ENCODE measurements at places on chromosomes 13 and 19.

GRCh38 chr13:28338006-28338574, 156.8 kb downstream of the FLT1 start:
- no peak for DNase-seq

GRCh38 chr19:51015691-51016267, 3.7 kb downstream of the KLK10 start:
- no peak for DNase-seq

GRCh38 chr19:13024951-13025697, 29.8 kb downstream of the NFIX start:
- DNase-seq, result peak; percentile 56

GRCh38 chr13:23876265-23876664, 12.9 kb downstream of the MIPEP start:
- no peak for DNase-seq

GRCh38 chr13:50136226-50136625, 121.0 kb downstream of the KCNRG start:
- no peak for DNase-seq

DNA sequence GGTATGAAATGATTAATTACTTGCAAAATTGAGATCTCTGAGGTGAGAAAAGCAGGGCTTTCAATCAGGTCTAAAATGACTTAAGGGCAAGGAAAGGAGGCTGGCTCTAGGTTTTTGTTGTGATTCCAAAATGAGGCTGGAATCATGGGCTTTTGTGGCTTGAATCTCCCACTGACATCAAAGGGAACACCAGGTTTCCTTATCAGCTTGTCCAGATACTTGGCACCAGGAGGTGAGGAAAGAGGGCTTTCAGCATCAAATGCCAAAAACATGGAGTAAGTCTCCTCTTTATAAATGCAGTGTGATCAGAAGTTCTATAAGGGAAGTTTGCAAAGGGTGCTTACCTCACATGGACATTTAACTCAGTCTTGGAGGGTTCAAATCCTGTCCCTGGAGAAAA, 402.3 kb downstream of the NDFIP2 start:
- DNase-seq, result no peak

DNA sequence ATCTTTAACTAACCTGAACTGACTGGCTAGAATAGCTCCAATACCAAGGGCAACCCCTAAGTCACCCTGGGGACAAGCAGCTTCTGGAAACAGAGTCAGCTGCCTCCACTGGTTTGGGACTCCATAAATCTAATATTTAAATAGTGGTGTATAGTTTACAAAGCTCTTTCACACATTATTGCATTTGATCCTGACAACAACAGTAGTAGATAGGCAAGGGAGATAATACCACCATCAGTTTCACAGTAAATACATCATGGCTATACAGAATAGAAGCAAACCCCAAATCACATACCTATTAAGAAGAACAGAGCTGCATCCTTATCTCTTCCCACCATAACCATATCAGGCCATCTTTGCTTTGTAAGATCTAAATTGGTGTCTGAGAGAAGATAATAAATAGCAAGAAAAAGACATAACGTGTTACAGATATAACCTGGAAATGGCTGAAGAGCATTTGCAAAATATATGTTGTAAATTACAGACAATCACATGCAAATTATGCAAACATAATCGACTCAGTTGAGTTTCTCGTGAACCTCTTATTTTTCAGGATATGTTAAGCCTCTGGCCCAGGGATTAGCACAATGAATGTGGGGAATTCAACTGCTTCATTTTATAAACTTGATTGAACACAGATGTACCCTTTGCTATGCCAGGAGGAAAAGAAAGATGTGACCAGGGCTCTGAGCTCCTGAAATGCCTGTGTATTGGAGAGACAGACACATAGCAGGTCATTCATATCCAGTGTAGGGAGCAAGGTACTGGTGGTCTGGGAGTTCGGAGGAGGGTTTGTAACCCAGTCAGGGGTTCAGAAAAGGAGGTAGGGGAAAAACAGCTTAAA, 142.5 kb downstream of the SLC7A1 start:
- DNase-seq, result no peak

DNA sequence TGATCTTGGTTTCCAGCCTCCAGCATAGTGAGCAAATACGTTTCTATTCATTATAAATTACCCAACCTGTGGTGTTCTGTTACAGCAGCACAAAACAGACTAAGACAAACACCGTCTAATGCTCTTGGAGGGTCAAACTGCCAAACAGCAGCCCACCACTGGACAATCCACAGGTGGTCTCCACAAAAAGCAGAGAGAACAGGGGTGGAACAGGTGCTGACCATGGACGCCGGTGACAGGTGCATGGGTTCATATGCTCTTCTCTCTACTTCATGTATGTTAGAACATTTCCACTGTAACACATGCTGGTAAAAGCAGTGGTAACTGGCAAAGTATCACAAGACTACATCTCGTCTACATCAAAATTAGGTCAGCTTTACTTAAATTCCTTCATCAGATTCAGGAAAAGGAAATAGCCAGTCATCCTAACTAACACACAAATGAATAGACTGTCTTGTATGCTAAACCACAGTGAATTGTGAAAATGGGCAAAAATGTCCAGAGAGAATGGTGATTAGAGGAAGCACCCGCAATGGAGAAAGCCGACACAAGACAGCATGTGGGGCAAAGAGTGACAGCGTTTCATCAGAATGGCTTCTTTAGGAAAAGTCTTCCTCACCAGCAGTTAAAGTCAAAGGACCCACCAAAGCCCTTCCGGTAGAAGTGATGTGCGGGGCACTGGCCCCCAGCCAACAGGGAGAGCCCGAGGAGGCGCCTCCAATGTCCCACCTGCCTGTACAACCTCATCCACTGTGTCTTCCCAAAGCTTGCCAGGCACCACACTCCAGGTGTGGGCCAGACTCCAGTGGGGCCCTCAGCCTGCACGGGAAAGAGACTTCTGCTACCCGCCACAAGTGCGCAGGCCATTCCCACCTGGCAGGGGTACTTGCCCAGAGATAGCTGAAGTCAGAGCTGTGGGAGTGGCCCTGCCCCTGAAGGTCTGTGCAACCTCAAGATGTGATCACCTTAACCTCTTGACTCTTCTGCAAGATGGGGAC, 6.5 kb downstream of the CARS2 start:
- no peak for DNase-seq

GRCh38 chr13:21894091-21894490, 223.2 kb downstream of the FGF9 start:
- DNase-seq, result no peak

DNA sequence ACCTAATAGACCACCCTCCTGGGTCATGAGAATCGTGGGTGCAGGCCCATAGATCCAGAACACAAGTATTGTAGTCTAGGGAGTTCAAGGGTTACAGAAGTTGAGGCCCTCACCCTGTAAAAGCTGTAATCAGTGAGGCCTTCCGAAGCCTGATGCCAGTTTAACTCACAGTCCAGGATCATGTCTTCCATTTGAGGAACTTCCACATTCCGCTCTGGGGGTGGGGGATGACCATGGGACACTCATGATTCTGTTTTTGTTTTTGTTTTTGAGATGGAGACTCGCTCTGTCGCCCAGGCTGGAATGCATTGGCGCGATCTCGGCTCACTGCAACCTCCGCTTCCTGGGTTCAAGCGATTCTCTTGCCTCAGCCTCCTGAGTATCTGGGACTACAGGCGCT, 1.7 kb upstream of the RASIP1 start:
- DNase-seq, result no peak

GRCh38 chr13:81577601-81578195, 1236.8 kb upstream of the SPRY2 start:
- no peak for DNase-seq

DNA sequence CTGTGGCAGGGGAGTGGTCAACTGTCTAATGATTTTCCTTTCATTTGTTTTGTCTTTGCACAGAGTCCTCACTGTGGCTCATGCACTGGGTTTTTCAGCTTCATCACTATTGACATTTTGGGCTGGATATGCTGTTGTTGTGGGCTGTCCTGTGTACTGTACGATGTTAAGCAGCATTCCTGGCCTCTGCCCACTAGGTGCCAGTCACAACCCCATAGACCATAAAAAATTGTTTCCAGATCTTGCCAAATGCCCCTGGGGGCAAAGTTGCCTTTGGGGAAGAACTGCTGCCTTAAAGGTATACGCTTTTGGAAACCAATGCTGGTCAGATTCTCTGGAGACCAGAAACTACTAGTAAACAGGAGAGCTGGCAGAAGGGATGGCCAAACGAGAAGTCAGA, 310.4 kb downstream of the SPRY2 start:
- DNase-seq, result peak; percentile 16

- no peak for DNase-seq
These were observed 168.9 kb downstream of the TEX29 start for GRCh38 chr13:111489301-111489700.

Measured in WTC11 (cell line).